ENCODE measurements at places on chromosomes 5 and 9.

GRCh38 chr5:16791036-16791705 is 144.9 kb downstream of the MYO10 start:
- DNase-seq = peak; percentile 55

GRCh38 chr9:85157772-85158171 is 488.2 kb downstream of the NTRK2 start:
- DNase-seq = no peak

DNA sequence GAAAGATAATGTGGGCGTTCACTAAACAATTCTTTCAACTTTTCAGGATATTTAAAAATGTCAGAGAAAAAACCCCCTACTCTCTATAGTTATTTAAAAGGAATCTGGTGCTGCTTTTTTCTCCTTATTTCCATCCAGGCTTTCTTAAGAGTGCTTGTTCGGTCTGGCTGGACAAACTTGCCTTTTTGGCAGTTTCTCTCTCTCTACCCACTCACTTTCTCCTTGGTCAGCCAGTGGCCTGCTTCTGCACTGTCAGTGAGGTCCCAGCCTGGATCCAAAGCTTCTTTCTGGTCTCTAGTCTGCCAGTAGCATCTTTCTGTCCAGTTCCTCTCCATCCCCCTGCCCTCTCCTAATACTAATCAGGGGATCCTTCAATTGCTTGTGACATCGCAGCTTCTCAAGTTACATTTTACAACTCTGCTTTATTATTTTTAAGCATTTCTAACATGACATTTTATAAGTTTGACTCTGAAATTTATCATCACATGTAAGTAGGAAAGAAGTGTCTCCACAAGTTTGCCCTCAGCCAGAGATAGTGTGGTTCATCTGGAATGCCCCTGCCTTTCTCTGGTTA is 50.4 kb downstream of the PIK3R1 start:
- DNase-seq = no peak

DNA sequence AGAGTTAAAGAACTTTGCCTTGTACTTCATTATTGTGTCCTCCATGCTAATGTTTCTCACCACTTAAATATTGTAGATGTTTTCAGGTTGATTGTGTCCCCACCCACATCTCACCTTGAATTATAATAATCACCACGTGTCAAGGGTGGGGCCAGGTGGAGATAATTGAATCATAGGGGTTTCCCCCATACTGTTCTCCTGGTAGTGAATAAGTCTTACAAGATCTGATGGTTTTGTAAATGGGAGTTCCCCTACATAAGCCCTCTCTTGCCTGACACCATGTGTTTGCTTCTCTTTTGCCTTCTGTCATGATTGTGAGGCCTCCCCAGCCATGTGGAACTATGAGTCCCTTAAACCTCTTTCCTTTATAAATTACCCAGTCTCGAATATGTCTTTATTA is 248.3 kb downstream of the FBXL7 start:
- DNase-seq = no peak

DNA sequence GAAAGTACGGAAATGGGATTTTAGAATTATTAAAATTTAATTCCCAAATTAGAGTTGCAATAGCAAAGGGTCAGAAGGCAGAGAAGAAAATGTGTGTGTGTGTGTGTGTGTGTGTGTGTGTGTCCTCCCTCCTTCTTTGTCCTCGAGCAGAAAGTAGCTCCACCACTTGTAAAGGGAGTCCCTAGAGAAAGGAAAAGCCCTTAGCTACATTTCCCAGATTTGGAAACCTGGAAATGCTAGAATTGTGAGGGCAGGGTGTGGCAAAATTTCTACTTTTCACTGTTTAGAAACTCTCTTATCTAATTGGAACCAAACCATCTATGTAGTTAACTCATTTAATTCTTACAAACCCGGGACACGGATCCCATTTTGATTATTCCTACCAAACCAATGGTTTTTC is 33.2 kb upstream of the LIFR start:
- no peak for DNase-seq

GRCh38 chr5:53464722-53465121 is 15.7 kb upstream of the FST start:
- no peak for DNase-seq

- no peak for DNase-seq
These were observed 166.8 kb downstream of the DROSHA start for GRCh38 chr5:31364881-31365636.

- DNase-seq = no peak
These were observed 78.1 kb upstream of the VCAN start for GRCh38 chr5:83393504-83393866.

DNA sequence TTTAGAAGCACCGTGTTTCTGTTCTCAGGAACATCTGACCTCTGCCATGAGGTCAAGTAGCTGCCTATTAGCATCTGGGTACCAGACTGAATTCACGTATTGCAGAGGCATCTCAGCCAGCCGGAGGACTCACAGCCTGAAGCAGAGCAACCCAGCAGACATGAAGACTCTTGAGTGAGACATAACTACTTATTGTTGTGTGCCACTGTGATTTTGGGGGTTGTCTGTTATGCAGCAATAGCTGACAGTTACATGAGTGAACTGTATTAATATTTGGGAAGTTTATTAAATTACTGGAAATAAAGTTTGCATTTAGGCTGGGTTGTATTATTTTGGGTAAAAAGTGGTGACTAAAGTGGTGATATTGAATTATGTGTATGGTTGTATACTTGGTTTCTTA is 1.3 kb upstream of the ACOT12 start:
- no peak for DNase-seq

- DNase-seq = no peak
These were observed 433.7 kb downstream of the ENC1 start for GRCh38 chr5:74206579-74207550.

DNA sequence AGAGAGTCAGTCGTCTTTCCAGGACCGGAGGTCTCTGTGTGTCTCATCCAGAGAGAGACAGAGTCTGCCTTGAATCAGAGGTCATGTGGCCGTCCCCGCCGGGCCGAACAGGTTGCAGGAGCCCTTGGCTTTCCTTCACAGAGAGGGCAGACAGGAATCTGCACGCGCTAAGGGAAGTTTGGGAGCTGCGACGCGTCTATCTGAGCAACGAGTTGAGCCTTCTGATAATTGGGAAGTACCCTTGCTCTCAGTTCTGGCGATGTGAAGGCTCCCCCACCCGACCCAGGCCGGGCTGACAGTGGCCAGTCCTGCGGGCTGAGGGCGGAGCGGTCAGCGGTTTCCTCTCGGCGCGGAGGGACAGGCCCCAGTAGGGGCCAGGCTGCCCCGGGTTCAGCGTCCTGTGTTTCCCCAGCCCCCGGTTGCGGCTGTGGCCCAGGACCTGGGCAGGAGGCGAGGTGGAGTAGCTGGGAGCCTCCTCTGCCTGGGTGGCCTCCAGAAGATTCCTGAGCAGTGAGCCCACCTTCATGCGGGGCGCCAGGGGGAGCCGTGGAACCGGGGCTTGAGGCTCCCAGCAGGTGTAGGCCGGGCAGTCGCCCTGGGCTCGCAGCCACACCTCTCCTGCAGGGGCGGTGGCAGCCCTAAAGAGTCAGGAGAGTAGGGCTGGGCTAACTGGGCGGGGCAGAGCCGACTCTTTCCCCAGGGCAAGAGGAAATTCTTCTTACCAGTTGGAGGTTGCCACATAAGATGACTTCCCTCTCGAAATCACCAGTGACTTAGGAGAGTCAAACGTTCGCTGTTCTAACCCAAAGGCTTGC is 13.9 kb downstream of the NR2F1 start:
- DNase-seq = peak; percentile 37

DNA sequence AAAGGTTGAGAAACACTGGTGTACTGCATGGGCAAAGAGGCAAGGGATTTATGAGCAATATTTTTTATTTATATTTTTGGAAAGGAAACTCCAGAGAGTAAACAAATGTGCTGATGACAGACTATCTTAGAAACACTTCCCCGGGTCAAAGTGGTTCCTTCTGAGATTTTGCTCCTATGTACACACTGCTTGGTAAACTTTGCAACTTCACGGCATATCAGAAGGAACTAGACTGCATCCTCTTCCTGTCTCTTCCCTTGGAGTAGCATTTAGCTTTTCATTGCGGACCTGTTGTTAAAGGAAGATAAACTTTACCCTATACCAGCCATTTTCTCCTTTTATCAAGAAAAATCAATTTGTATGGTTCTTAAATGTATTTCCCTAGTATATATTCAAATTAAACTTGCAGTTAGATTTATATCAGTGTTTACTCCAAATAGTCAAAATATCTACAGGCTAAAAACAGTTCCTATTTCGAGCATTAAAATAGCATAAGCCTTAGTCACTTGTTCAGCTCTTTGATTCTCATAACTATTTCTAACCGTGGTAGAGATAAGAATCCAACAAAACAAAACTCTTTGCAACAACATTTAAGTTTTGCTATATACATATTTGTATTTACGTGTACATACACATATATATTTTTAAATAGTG is 48.0 kb upstream of the LRRC19 start:
- no peak for DNase-seq

- no peak for DNase-seq
These were observed 101.7 kb downstream of the GDNF start for GRCh38 chr5:37738057-37738691.

DNA sequence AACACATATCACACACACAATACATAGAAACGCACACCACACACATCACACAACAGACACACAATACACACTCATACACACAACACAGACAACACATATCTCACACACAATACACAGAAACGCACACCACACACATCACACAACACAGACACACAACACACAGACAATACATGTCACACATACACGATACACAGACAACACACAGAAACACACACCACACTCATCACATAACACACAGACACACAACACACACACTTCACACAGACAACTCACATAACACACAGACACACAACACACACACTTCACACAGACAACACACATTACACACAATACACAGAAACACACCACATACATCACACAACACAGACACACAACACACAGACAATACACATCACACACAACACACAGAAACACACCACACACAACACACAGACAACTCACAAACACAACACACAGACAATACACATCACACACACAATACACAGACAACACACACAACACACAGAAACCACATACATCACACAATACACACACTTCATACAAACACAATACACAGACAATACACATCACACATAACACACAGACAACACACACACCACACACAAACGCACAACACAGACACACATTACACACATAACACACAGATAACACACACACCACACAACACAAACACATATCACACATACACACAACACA is 4.3 kb upstream of the CCDC187 start:
- DNase-seq = no peak

- DNase-seq = no peak
These were observed 48.8 kb downstream of the SLC1A3 start for GRCh38 chr5:36655161-36655560.

GRCh38 chr5:25005431-25005830 is 360.7 kb upstream of the CDH10 start:
- no peak for DNase-seq

DNA sequence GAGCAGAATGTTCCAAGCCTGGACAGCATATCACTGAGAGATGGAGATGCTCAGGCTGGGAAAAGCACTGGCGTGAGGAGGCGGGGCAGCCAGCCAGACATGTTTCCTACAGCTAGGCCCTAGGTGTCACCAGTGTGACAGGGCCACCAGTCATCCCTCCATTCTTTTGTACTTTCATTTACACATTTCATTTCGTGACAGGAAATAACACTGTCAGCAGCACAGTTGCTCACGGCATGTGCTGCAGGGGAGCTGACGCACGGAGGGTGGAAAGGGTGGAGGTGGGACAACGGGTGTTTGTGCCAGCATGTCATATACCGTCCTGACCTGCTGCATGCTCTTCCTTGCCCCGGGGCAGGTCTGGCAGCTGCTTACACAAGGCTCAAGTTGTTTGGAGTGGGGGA is 14.8 kb upstream of the CEMIP2 start:
- DNase-seq = peak; percentile 90

GRCh38 chr5:61450493-61451279 is 118.6 kb downstream of the ZSWIM6 start:
- DNase-seq = no peak

DNA sequence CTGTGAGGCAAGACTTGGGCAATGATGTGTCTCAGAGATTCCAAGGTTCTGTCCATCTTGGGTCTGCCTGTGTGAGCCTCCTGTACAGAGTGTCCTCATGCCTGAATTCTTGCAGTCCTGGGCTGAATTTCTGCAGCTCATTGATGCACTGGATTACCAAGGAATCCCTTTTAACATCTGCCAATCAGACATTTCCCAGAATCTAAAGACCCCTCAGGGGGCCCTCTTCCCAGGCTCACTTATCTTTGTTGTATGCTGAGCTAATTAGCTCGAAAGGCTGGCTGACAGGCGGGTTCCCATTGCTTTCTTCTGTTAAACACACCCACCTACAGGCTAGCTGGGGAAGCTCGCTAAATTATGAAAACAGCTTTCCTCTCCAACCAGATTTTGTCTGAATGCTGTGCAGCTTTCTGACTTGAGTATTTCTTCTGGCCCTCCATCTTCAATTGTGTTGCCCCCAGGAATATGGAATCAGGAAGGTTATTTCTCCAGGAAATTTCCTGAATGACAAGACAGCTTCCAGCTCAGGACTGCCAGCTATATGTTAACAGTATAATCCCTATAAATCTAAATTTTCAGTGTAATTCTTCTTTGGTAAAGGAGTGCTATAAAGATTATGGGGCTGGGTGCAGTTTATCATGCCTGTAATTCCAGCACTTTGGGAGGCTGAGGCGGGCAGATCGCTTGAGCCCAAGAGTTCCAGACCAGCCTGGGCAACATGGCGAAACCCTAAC is at the start of gene LIX1:
LIX1 (minus strand) TSS at position 91 of the 734 bp plus-strand sequence; CDS start at position 56, 35 bp downstream.
- DNase-seq = peak; percentile 34

- DNase-seq = no peak
These were observed 485.7 kb upstream of the TUSC1 start for GRCh38 chr9:26163931-26164330.

GRCh38 chr9:82202808-82203207 is 214.2 kb downstream of the SPATA31D1 start:
- no peak for DNase-seq

- DNase-seq = no peak
These were observed 22.4 kb downstream of the LYRM7 start for GRCh38 chr5:131193106-131193505.

GRCh38 chr9:133427658-133428348 is 5.6 kb downstream of the ADAMTS13 start:
- no peak for DNase-seq

DNA sequence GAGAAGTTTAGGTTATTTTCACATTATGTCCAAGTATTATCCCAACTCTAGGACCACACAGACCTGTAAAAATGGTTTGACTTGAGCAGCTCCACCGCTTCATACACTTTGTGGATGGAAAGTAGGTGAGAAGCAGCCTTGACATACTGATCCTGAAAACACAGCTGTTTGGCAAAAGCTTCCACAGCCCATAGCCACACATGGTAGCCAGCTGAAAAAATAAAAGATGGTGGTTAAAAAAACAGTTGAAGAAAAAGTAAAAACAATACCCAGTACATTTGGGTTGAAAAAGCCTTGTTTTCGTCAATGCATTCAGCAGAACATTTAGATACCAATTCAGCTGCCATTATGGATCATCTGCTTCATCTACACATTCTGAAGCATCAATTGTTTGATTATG is 36.7 kb downstream of the GEMIN5 start:
- DNase-seq = no peak

DNA sequence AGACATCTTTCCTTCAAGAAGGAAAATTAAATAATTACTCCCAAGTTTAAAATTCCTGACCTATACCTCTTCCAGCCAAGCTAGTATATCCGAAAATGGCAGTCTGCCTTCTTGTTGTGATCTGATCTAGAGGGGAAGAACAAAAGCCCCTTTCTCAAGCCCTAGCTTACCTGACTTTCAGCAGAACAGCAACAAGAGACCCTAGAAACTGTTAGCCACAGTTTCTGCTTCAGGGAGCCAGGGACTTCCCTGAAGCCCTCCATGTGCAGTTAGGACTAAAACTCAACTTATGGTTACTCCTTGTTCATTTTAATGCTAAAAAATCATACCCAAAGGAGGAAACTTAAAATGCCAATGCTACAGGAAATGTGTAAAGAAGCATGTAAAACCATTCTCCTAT is 366.7 kb upstream of the CTNND2 start:
- DNase-seq = no peak

Measured in B cell (primary cell).